ENCODE measurements at places on chromosomes 2 and 18. TPM values are rescaled to one million over a fixed set of nuclear protein-coding genes. Genes with fewer than 3 reads are reported as not detected.

The MAPRE3 gene
- total RNA-seq, result 5.4 TPM

The MERTK gene
- total RNA-seq, result 0.86 TPM

The PPIL3 gene
- total RNA-seq, result 67.0 TPM

The LRRFIP1 gene
- 33.6 TPM for total RNA-seq

The CENPA gene
- 1.6 TPM for total RNA-seq

The FIGN gene
- total RNA-seq, result 0.63 TPM

The CCDC102B gene
- total RNA-seq, result 5.3 TPM

The FBXO11 gene
- total RNA-seq, result 47.3 TPM

The PROKR1 gene
- total RNA-seq, result not detected

The APOB gene
- not detected for total RNA-seq

The SERPINB12 gene
- total RNA-seq, result not detected

The LHCGR gene
- total RNA-seq, result not detected

The DNAH7 gene
- total RNA-seq, result 0.94 TPM

The ATP8B1 gene
- 10.6 TPM for total RNA-seq

The KIF5C gene
- total RNA-seq, result 0.26 TPM

The CNDP1 gene
- total RNA-seq, result not detected

The RAX gene
- not detected for total RNA-seq

The TNP1 gene
- not detected for total RNA-seq

The CTNNA2 gene
- not detected for total RNA-seq

The RGPD3 gene
- under 0.01 TPM for total RNA-seq

The SLC9A4 gene
- not detected for total RNA-seq

The DCDC2C gene
- total RNA-seq, result not detected

The TRAF3IP1 gene
- total RNA-seq, result 9.9 TPM

The MATN3 gene
- 0.77 TPM for total RNA-seq

The SKOR2 gene
- total RNA-seq, result not detected

The UGT1A3 gene
- not detected for total RNA-seq

The TET3 gene
- 1.7 TPM for total RNA-seq

The LYG1 gene
- 0.16 TPM for total RNA-seq

The SPTBN1 gene
- total RNA-seq, result 300 TPM

The SIX3 gene
- total RNA-seq, result not detected

The GBX2 gene
- total RNA-seq, result not detected

The DIS3L2 gene
- total RNA-seq, result 13.3 TPM

The KIF1A gene
- under 0.01 TPM for total RNA-seq

The MYO7B gene
- total RNA-seq, result not detected
